ENCODE measurements at places on chromosomes 12 and 14. TPM values are rescaled to one million over a fixed set of nuclear protein-coding genes. Genes with fewer than 3 reads are reported as not detected.

RPL10L gene
- total RNA-seq, result not detected

KRT6C gene
- not detected for total RNA-seq

CLEC9A gene
- not detected for total RNA-seq

PMEL gene
- 10,199 TPM for total RNA-seq

SALL2 gene
- total RNA-seq, result 0.85 TPM

REP15 gene
- total RNA-seq, result 1.4 TPM

AKAP3 gene
- 0.79 TPM for total RNA-seq
